ENCODE measurements at places on chromosomes 4 and X.

DNA sequence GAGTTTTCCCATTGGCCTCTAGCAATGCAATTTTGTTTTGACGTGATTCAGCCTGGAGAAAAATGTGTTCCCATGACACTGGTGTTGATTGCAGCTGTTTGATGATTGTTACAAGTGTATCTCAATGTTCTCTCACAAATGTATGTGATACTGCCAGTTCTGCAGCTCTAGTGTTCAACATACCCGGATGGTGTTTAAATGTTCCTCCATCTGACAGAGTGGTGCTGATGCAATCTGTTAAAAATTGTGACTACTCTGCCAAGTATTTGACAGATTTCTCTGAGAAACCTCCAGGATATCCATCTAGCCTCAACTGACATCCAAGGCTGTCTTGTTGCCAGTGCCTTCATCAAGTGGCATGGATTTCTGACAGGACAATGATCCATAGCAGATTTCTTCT lies 657.2 kb upstream of the DIAPH2 start:
- no peak for DNase-seq

DNA sequence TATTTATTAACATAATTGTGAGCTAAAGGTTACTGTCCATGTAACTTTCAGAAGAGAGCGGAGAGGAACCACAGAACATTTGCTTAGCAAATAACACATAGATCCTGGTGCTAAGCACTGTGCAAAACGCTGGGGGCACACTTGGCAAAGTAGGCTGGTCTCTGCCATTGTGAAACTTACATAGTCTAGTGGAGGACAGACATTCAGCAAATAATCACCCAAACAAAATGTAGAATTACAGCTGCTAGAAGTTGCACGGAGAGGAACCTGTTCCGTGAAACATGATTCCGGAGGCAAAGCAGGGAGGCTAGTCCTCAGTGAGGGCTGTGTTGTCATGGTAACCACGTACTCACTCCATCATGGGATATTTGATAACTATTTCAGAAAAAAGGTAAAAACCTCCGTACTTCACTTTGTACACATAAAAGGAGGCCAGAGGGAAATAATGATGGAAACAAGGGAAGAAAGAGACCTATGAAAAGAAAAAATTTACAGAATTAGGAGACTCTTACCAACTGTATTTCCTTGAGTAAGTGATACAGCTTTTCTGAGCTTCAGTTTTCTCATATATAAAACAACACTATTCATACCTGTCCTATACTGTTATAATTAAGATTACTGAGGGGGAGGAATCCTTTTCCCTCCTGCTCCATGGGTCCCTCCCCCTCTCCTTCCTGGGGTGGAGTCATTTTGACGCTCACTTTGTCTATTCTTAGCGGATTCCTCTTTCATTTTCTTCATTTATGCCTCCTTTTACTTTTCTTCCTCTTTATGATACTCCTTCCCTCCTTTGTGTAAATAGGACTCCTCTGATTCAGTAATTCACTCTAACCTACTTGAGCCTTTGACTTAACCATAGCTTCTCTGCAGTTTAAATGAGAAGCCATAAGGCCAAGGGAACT lies 825 bp upstream of the RASGEF1B start:
- no peak for DNase-seq

DNA sequence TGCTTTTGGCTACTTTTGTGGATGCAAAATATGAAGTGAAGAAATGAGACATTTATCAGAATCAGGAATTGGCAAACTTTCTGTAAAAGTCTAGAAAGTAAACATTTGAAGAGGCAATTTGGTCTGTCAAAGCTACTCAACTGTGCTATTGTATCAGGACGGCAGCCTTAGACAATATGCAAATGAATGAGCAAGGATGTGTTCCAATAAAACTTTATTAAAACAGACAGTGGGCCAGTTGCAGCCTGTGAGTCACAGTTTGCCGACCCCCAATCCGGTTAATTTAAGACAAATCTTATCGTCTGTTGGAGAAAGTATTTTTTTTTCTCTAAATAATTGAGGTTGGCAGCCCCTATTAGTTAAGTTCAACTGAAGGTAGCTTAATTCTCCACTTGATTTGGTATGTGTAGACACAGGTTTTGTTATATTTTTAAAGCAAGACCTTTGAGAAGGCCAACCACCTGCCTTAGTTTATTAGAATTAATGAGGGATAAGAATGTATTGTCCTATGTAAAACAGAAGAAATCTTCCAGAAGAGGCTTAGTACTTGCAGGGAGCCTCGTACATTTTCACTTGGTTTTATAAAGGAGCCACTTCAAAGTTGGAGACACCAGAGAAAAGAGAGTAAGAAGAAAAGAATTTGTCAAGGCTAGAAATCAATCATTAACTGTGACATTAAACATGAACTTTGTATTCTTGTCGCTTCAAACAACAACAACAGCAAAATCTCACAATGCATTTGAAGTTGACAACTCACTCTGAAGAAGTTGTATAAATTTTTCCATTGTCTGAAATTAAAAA lies 81.6 kb upstream of the FAT1 start:
- no peak for DNase-seq

- DNase-seq = peak; percentile 83
These were observed 1.8 kb downstream of the NOP14 start for GRCh38 chr4:2961421-2961810.

DNA sequence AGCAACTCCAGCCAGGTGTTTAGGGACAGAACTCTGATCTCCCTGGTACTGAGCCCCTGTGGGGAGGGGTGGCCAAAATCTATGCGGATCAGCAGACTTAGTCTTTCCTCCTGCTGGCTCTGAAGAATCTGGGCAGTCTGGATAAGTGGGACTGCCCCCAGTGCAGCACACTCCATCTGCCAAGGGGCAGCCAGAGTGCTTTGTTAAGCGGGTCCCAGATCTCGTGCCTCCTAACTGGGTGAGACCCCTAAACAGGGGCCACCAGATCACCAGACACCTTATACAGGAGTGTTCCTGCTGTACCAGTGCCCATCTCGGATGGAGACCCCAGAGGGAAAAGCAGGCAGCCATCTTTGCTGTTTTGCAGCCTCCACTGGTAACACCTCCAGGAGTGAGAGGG lies 81.5 kb upstream of the IL13RA2 start:
- DNase-seq = no peak

- DNase-seq = no peak
These were observed 20.8 kb downstream of the ARHGEF6 start for GRCh38 chrX:136759968-136760367.

DNA sequence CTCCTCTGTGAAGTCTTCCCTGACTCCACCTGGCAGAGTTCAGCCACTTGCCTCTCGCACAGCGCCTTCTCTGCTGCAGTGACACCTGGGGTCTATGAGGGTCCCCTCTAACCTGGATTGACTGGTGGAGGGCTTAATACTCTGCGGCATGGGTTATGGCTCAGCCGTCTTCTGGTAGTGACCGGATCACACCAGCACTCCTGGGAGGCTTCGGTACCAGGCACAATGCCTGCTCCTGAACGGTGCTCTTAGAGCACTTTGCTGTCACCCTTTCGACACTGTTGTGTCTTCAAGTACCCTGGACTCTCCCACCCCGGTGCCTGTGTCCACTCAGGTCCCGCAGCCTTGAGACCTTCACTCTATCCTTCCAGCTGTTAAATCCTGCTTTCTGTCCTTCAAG lies 50.0 kb downstream of the C4orf50 start:
- DNase-seq = no peak

DNA sequence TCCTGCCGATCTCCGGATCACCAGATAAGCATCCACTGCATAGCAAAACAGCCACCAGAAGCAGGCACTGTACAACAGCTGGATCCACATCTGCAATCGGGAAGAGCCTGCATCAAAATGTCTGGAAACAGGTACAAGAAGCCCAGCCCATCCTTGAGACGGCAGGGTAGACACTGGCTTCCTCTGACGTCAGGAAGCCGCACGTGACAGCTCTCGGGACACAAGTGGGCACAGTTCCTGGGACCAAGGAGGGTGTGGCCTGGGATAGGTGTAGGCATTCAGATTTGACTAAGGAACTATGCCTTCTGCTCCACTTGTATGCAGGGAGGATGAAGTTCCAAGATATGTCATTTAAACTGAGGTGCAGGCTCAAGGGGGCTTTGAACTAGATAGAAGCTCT lies 6.3 kb downstream of the GPR143 start:
- no peak for DNase-seq

GRCh38 chrX:76987381-76987780 lies 459.8 kb upstream of the FGF16 start:
- DNase-seq = no peak

Measured in vagina (tissue), 2 donors.